Ovary (tissue), 10 donors: ENCODE measurements at places on chromosomes 5 and 9.

DNA sequence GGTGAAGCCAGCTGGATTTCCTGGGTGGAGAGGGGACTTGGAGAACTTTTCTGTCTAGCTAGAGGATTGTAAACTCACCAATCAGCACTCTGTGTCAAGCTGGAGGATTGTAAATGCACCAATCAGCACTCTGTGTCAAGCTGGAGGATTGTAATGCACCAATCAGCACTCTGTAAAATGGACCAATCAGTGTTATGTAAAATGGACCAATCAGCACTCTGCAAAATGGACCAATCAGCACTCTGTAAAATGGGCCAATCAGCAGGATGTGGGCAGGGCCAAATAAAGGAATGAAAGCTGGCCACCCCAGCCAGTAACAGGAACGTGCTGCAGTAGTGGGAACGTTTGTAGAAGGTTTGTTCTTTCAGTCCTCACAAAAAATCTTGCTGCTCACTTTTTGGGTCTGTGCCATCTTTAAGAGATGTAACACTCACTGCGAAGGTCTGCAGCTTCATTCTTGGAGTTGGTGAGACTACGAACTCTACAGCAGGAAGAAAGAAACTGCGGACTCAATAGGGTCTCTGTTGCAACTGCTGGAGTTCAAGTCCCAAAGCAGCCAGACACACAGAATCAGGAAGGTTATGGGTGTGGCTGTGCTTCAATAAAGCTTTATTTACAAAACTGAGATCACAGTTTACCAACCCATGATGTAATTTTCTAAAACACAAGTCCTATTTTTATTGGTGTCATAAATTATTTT is 145.7 kb upstream of the ERCC6L2 start:
- peaks cover 3% of the 10 kb centered on the region for H3K4me1 ChIP-seq
- H3K36me3 ChIP-seq, result no peaks in the 10 kb centered on the region
- H3K27ac ChIP-seq, result no peak overlapping the region
- DNase-seq, result no peak
- H3K27me3 ChIP-seq, result no peaks in the 10 kb centered on the region

- DNase-seq, result no peak
- no peaks in the 10 kb centered on the region for H3K4me1 ChIP-seq
- no peaks in the 10 kb centered on the region for H3K36me3 ChIP-seq
- no peak overlapping the region for H3K27ac ChIP-seq
These were observed 22.5 kb downstream of the EDIL3 start for GRCh38 chr5:84362061-84362720.

- no peaks in the 10 kb centered on the region for H3K27me3 ChIP-seq
- no peak overlapping the region for H3K27ac ChIP-seq
- no peak overlapping the region for H3K4me3 ChIP-seq
These were observed 25.8 kb downstream of the DDX46 start for GRCh38 chr5:134784241-134784920.

GRCh38 chr9:116287721-116288120 is 134.1 kb downstream of the PAPPA start:
- no peaks in the 10 kb centered on the region for H3K4me1 ChIP-seq
- H3K27me3 ChIP-seq, result no peaks in the 10 kb centered on the region
- no peak for DNase-seq
- no peak overlapping the region for H3K4me3 ChIP-seq
- H3K36me3 ChIP-seq, result no peaks in the 10 kb centered on the region

GRCh38 chr5:151128817-151129216 is 28.8 kb downstream of the ANXA6 start:
- no peak for DNase-seq
- H3K36me3 ChIP-seq, result no peaks in the 10 kb centered on the region
- H3K4me3 ChIP-seq, result no peak overlapping the region
- H3K27ac ChIP-seq, result no peak overlapping the region
- no peaks in the 10 kb centered on the region for H3K4me1 ChIP-seq

- DNase-seq, result no peak
- H3K36me3 ChIP-seq, result no peaks in the 10 kb centered on the region
- no peak overlapping the region for H3K4me3 ChIP-seq
- no peaks in the 10 kb centered on the region for H3K27me3 ChIP-seq
- H3K4me1 ChIP-seq, result no peaks in the 10 kb centered on the region
- H3K27ac ChIP-seq, result no peak overlapping the region
These were observed 319.5 kb upstream of the ACTBL2 start for GRCh38 chr5:57802131-57802530.

DNA sequence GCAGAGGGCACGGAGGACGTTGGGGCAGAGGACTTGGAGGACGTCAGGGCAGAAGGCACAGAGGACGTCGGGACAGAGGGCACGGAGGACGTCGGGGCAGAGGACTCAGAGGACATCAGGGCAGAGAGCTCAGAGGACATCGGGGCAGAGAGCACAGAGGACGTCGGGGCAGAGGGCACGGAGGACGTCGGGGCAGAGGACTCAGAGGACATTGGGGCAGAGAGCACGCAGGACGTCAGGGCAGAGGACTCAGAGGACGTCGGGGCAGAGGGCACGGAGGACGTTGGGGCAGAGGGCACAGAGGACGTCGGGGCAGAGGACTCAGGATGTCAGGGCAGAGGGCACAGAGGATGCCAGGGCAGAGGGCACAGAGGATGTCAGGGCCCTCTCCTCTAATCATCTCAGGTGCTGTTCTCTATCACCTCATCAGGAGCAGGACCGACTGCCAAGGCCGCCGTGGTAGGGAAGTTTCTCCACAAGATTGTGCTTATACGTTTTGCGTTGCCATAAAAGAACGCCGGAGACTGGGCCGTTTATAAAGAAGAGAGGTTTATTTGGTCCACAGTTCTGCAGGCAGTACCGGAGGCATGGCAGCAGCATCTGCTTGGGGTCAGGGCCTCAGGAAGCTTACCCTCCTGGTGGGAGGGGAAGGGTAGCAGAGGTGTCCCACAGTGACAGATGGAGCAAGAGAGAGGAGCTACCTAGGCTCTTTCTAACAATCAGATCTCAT is 29.4 kb upstream of the ADAMTS2 start:
- no peak overlapping the region for H3K27ac ChIP-seq
- no peaks in the 10 kb centered on the region for H3K4me1 ChIP-seq
- no peaks in the 10 kb centered on the region for H3K27me3 ChIP-seq
- H3K4me3 ChIP-seq, result no peak overlapping the region
- DNase-seq, result no peak

- no peaks in the 10 kb centered on the region for H3K36me3 ChIP-seq
- H3K4me3 ChIP-seq, result no peak overlapping the region
- H3K4me1 ChIP-seq, result no peaks in the 10 kb centered on the region
- H3K27me3 ChIP-seq, result no peaks in the 10 kb centered on the region
- no peak overlapping the region for H3K27ac ChIP-seq
These were observed 100.0 kb downstream of the BASP1 start for GRCh38 chr5:17317473-17317872.

DNA sequence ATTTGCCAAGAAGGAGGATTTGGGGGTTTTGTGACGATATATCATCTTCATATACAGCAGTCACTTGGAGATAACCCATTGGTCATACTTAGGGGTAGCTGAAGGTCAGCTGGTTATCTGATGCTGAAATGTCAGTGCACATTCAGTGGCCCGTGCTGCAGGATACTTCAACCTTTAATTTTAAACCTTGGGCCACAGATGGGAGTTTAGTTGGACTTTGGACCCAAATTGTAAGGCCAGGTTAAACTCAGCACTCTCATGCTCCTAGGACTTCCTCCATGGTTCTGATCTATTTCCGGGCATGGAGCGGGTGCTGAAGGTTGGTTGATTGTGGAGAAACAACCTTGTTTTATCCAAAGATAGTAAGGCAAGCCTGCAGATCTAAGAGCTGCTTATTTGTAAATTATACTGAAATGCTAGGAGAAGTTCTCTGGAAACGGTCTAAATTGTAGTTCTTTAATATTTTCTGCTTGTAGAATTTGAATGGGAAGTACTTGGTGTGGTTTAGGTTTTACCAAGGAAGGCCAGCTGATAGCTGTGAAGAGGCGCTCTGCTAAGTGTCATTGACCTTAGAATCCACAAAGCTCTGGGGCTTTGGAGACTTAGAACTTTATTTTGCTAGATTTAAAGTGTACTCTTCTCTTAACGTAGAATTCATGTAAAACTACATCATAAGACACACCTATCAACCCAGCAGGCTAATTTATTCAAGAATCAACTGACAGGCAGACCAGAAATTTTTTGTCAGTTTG is 38.6 kb downstream of the SLC44A1 start:
- DNase-seq, result no peak
- no peaks in the 10 kb centered on the region for H3K36me3 ChIP-seq
- no peak overlapping the region for H3K4me3 ChIP-seq
- H3K4me1 ChIP-seq, result no peaks in the 10 kb centered on the region

DNA sequence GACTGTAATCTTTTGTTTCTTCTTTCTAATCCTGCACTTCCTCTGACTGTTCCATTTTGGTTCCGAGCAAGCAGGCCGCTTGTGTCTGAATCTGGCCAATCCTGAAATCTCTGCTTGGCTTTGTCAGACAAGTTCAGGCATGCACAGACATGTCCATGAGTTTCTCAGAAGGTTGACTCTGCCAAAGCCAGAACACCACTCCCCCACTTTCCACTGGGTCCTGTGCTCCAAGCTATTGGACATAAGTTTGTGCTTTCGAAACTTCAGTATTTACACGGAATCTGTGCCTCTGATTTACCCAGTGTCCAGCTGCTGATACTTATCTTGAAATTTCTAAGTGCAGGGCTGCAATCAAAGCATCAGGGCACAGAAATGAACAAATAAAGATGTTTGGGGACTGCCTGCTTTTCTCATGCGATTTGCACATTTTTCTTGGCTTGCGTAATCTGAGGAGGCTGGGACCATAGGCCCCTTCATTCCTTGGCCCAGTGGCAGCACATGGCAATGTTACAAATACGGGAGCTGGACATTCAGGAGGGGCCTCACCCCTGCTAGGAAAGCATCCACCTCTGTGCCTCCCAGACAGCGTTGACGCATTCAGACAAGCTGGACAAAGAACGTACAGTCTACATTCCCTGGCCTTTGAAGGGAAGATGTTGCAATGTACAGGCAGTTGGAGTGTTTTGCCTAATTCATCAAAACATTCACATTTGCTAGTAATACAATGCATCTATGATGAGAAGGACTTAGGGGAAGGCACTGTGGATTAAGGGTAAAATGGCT is 209.2 kb upstream of the PAPPA start:
- H3K4me1 ChIP-seq, result no peaks in the 10 kb centered on the region
- no peak overlapping the region for H3K27ac ChIP-seq
- no peak overlapping the region for H3K4me3 ChIP-seq
- H3K36me3 ChIP-seq, result no peaks in the 10 kb centered on the region
- H3K27me3 ChIP-seq, result no peaks in the 10 kb centered on the region
- DNase-seq, result peak; percentile 10

DNA sequence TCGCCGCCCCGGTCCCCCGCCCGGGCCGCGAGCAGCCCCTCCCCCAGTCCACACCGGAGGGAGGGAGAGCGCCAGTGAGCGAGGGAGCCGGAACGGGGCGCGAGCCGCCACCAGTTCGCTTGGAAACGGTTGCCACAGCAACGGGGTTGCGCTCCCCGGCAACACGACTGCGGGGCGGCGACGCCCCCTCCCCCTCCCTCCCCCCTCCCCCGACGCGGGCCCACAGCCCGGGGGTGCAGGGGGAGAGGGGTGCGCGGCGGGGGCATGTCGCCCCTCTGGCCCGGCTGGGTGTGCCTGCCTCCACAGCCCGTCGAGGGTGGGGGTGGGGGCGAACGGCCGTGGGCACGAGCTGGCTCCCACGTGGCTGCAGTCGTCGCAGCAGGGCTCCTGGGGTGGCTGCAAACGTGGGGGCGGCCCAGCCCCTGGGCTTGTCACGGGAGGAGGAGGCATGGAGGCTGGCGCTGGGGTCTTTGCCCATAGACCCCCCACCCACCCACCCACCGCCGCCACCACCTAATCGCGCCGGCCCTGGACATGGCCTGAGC is 524 bp downstream of the PRR7 start:
- no peak overlapping the region for H3K27ac ChIP-seq
- no peaks in the 10 kb centered on the region for H3K36me3 ChIP-seq
- peaks cover 6% of the 10 kb centered on the region for H3K4me1 ChIP-seq
- no peaks in the 10 kb centered on the region for H3K27me3 ChIP-seq
- DNase-seq, result peak; percentile 66

DNA sequence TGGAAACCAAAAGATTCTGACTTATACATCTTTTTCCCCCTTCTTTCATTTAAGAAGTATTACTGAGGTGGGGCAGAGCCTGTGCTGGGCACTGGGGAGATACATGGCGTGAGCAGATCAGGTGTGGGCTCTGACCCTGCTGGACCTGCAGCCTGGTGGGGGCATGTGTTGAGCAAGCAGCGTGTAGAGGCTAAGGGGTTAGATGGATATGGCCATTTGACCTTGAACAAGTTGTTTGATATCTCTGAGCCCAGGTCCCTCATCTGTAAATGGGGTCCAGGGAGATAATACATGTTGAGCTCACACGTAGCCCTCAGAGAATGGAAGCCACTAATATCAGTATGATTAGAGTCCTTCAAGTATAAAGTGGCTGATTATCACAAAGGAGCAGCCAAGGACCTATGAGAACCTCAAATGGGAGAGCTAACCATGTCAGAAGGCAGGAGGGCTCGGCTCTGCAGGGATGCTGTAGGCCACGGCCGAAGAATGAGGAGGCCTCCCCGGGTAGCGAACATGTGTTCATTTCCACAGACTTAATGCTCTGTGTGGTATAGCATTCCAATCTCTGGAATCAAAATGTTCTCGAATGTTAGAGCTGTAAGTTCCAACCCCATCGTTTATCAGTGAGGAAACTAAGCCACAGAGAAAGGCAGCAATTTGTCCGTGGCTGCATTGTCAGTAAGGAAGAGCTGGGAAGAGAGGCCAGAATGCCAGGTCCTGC is 15.4 kb upstream of the ANGPTL2 start:
- no peak overlapping the region for H3K27ac ChIP-seq
- H3K36me3 ChIP-seq, result no peaks in the 10 kb centered on the region
- no peak overlapping the region for H3K4me3 ChIP-seq
- DNase-seq, result peak; percentile 9
- peaks cover 13% of the 10 kb centered on the region for H3K4me1 ChIP-seq
- H3K27me3 ChIP-seq, result no peaks in the 10 kb centered on the region

- no peaks in the 10 kb centered on the region for H3K36me3 ChIP-seq
- H3K4me1 ChIP-seq, result no peaks in the 10 kb centered on the region
- H3K27me3 ChIP-seq, result no peaks in the 10 kb centered on the region
- no peak overlapping the region for H3K27ac ChIP-seq
- DNase-seq, result no peak
- no peak overlapping the region for H3K4me3 ChIP-seq
These were observed 52.8 kb downstream of the PRRT1B start for GRCh38 chr9:131598121-131598520.

- no peak overlapping the region for H3K4me3 ChIP-seq
- H3K27ac ChIP-seq, result no peak overlapping the region
These were observed 147.4 kb upstream of the IRX4 start for GRCh38 chr5:2030131-2030530.

- peak overlapping the region; percentile 30 for H3K27ac ChIP-seq
- no peak overlapping the region for H3K4me3 ChIP-seq
- no peak for DNase-seq
These were observed 22.2 kb downstream of the AMBP start for GRCh38 chr9:114055894-114056293.

GRCh38 chr9:12862611-12863410 is 88.0 kb downstream of the LURAP1L start:
- no peaks in the 10 kb centered on the region for H3K4me1 ChIP-seq
- H3K27me3 ChIP-seq, result no peaks in the 10 kb centered on the region
- no peak overlapping the region for H3K4me3 ChIP-seq
- DNase-seq, result no peak

- no peak overlapping the region for H3K27ac ChIP-seq
- no peak for DNase-seq
- H3K27me3 ChIP-seq, result no peaks in the 10 kb centered on the region
These were observed 241.7 kb downstream of the EBF1 start for GRCh38 chr5:158857976-158858375.

GRCh38 chr9:18743971-18744370 is 270.0 kb downstream of the ADAMTSL1 start:
- H3K27me3 ChIP-seq, result no peaks in the 10 kb centered on the region
- H3K27ac ChIP-seq, result no peak overlapping the region
- H3K4me3 ChIP-seq, result no peak overlapping the region
- DNase-seq, result no peak

- H3K4me3 ChIP-seq, result no peak overlapping the region
- no peaks in the 10 kb centered on the region for H3K36me3 ChIP-seq
- DNase-seq, result no peak
- peaks cover 3% of the 10 kb centered on the region for H3K4me1 ChIP-seq
These were observed 6.7 kb downstream of the AP3B1 start for GRCh38 chr5:78287833-78288232.
